ENCODE measurements at places on chromosomes 1 and 21. TPM values are rescaled to one million over a fixed set of nuclear protein-coding genes. Genes with fewer than 3 reads are reported as not detected.

DNA sequence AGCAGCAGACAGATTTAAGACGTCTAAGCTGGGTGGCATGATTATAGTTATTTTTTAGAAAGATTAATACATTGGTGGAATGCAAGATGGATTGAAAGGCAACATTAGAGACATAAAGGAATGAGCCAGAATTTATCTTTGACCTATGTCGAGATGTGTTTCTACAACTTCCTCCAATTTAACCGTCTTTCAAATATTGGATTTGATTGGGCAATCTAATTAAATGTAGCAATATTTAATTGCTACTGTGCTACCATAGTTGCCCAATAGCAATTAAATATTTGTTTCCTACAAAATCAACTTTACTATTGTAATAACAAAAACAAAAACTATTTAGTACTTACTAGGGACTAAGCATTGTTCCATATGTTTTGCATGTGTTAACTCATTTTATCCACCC is 30.4 kb upstream of the CYP4A22 start:
- no peaks in the 10 kb centered on the region for H3K27me3 ChIP-seq
- no peaks in the 10 kb centered on the region for H3K4me1 ChIP-seq
- no peak overlapping the region for H3K4me3 ChIP-seq
- no peak for DNase-seq
- H3K36me3 ChIP-seq = no peaks in the 10 kb centered on the region

- peak; percentile 92 for DNase-seq
- H3K36me3 ChIP-seq = no peaks in the 10 kb centered on the region
- H3K27ac ChIP-seq = peak overlapping the region; percentile 87
Observed at GRCh38 chr1:12464045-12464461, 154.0 kb downstream of the DHRS3 start.

The CCDC30 gene
- total RNA-seq = 4.1 TPM

DNA sequence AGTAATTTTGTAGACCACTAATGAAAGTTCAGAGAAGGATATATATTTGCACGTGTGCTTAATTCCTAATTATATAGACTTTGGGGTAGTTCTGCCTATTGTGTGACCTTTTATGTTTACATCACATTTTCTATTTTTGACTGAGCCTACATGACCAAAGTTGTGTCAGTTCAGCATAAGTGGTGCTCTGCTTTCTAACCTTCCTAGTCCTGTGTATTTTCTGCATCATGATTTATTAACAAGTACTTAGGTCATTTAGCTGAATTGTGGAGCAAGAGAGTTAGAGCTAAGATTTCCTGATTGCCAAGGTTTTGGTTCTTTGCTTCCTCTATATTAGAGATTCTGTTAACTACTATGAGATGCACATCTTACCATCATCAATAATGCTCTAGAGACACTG is 176.0 kb downstream of the C1orf21 start:
- DNase-seq = no peak
- no peaks in the 10 kb centered on the region for H3K27me3 ChIP-seq
- peaks cover 30% of the 10 kb centered on the region for H3K4me1 ChIP-seq
- H3K4me3 ChIP-seq = no peak overlapping the region
- peak overlapping the region; percentile 57 for H3K27ac ChIP-seq
- H3K36me3 ChIP-seq = no peaks in the 10 kb centered on the region

DNA sequence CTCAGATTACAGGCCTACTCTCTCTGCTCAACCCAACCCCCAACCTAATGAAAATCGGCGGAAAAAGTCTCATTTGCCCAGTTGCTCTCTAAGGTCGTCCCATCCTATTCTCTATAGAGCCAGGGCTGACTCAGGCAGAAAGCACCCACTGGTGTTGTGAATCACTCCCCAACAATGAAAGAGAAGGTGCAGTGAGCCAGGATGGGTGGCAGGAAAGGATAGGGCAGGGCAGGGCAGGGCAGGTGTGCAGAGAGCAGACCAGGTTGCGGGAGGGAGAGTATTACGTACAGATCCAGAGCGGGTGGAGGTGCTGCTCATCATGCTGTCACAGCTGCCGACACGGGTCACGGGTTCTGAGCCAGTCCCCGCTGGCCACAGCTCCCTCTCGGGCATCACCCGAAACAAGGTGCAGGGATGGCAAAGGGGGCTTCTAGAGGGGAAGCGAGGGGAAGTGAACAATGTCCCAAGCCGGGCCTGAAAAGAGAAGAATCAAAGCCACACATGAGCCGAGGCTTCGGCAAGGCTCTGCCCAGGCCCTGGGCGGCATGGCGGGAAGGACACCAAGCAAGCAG is 5.3 kb downstream of the C1orf116 start:
- H3K27me3 ChIP-seq = no peaks in the 10 kb centered on the region
- no peak overlapping the region for H3K27ac ChIP-seq
- H3K4me1 ChIP-seq = peaks cover 28% of the 10 kb centered on the region

GRCh38 chr1:65904681-65905083 is 112.0 kb downstream of the PDE4B start:
- H3K4me1 ChIP-seq = no peaks in the 10 kb centered on the region
- H3K4me3 ChIP-seq = no peak overlapping the region
- DNase-seq = no peak
- H3K27me3 ChIP-seq = no peaks in the 10 kb centered on the region
- H3K36me3 ChIP-seq = no peaks in the 10 kb centered on the region

DNA sequence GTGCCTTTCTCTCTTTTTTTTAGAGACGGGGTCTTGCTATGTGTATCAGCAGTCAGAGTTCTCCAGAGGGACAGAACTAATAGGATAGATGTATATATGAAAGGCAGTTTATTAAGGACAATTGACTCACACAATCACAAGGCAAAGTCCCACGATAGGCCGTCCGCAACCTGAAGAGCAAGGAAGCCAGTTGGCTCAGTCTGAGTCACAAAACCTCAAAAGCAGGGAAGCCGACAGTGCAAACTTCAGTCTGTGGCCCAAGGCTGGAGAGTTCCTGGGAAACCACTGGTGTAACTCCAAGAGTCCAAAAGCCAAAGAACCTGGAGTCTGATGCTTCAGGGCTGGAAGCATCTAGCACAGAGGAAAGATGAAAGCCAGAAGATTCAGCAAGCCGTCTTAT is 16.3 kb upstream of the H3-3A start:
- no peaks in the 10 kb centered on the region for H3K36me3 ChIP-seq
- H3K4me3 ChIP-seq = no peak overlapping the region
- H3K27me3 ChIP-seq = no peaks in the 10 kb centered on the region
- no peaks in the 10 kb centered on the region for H3K4me1 ChIP-seq
- no peak for DNase-seq

GRCh38 chr1:77977989-77978292 is 931 bp downstream of the FUBP1 start:
- peaks cover 7% of the 10 kb centered on the region for H3K36me3 ChIP-seq
- H3K27me3 ChIP-seq = no peaks in the 10 kb centered on the region
- H3K4me3 ChIP-seq = peak overlapping the region; percentile 71

The OSCP1 gene
- 8.2 TPM for total RNA-seq

The RPS6KC1 gene
- 26.8 TPM for total RNA-seq

The OR2L2 gene
- not detected for total RNA-seq

- no peaks in the 10 kb centered on the region for H3K27me3 ChIP-seq
- H3K27ac ChIP-seq = no peak overlapping the region
- peaks cover 22% of the 10 kb centered on the region for H3K4me1 ChIP-seq
- no peak overlapping the region for H3K4me3 ChIP-seq
Observed at GRCh38 chr1:151508833-151509232, 2.4 kb upstream of the CGN start.

DNA sequence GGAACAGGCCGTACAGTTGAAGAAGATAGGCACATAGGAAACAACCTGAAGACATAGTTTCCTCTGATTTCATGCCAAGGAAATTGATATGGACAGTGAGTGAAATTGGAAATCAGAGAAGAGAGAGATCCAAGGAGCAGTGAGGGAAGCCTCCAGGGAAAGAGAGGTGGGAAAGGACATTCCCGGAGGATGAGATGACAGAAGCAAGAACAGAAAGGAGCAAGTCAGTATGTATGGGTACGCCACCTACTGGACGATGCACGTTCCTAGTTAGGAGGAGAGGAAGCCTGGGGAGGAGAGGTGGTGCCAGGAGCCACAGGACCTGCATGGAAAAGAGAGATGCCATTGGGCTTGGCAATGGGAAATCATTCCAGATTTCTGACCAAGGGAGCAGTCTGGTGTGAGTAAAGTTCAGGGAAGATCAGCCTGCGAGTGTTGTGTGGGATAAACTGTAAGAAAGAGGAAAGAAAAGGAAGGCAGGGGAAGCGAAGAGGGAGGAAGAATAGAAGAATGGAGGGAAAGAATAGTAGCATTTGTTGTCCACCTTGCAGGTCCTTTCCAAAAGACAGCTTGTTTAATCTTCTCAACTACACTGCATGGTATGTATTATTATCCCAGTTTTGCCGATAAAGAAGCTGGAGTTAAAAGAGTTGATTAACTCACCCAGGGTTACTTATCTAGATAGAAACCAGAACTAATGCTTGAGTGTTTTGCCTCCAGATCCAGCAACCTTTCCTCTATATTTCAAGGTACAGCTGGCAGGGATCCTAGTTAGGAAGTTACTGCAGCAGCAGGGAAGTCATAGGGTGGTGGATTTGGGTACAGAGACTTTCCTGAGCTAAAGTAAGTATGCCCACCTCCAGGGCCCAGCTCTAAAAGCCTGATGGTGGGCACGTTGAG is 27.4 kb downstream of the C1orf116 start:
- H3K4me3 ChIP-seq = no peak overlapping the region
- H3K36me3 ChIP-seq = no peaks in the 10 kb centered on the region
- H3K4me1 ChIP-seq = no peaks in the 10 kb centered on the region
- DNase-seq = no peak
- no peaks in the 10 kb centered on the region for H3K27me3 ChIP-seq
- H3K27ac ChIP-seq = no peak overlapping the region

DNA sequence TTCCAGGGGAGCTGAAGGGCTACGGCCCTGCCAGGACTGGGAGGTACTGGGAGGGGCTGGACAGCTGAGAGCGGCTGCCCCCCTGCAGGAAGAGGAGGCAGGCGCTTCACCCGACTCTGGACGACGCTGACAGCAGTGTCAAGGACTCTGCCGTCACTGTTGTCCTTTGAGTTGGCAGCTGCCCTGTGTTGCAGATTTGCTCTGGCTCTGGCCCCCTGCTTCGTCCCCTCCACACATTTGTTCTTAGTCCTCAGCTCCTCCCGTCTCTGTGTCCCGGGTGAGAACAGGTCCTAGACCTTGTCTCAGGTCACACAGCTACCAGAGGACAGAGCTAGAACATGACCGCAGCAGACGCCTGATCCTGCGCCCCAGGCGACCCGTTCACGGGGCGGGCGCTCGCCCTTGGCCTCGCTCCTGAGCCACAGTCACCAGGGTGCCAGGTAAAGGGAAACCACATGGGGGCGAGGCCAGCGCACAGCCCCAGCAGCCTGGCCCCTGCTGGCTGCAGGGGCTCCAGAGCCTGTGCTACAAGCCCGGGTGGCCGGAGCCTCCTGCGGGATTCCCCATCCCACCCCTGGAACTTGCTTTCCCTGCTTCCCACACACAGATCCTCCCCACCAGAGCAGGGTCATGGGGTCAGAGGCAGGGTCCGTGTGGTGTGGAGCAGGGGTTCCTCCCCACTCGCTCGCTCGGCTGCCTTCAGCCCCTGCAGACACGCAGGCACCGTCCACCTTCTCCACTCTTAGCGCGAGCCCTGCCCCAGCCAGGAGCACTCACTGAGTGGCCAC is 10.7 kb upstream of the NPHP4 start:
- H3K4me1 ChIP-seq = peaks cover 5% of the 10 kb centered on the region
- H3K27me3 ChIP-seq = no peaks in the 10 kb centered on the region

The AKR1A1 gene
- 50.0 TPM for total RNA-seq

GRCh38 chr1:156709757-156710489 is 4.5 kb upstream of the CRABP2 start:
- H3K27ac ChIP-seq = peak overlapping the region; percentile 56
- H3K4me3 ChIP-seq = no peak overlapping the region
- H3K27me3 ChIP-seq = no peaks in the 10 kb centered on the region

The MED8 gene
- 34.1 TPM for total RNA-seq

GRCh38 chr1:57411262-57411661 is 12.6 kb downstream of the DAB1 start:
- no peaks in the 10 kb centered on the region for H3K27me3 ChIP-seq
- no peak overlapping the region for H3K27ac ChIP-seq
- H3K36me3 ChIP-seq = no peaks in the 10 kb centered on the region

DNA sequence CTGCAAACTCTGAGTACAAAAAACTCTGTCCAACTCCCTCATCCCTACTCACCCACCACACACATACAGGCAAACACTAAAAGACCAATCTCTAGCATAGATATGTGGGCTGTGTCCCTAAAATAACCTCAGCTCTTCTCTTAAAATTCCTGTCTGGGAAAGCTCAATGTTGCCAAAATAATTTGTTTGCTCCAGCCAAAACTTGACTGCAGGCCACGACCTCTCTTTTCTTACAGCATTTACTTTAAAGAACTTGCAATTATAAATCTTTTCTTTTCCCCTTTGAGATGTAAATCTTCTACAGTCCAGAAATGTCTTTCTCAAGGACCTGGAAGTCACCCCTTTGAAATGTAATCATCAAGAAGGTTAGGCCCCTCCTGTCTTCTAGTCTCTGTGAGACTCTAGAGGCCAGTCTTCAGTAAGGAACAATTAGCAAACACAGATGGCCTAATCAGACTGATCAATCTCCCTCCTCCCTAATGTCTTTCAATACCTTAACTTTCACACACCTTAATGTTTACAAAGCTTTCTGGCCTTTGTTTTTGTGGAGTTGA is 483.6 kb upstream of the RGS18 start:
- H3K4me3 ChIP-seq = no peak overlapping the region
- H3K27ac ChIP-seq = no peak overlapping the region
- peaks cover 14% of the 10 kb centered on the region for H3K4me1 ChIP-seq
- H3K36me3 ChIP-seq = no peaks in the 10 kb centered on the region

The SH2D5 gene
- total RNA-seq = 2.8 TPM

GRCh38 chr21:34590520-34590919 is 24.4 kb downstream of the RCAN1 start:
- H3K4me1 ChIP-seq = peaks cover 48% of the 10 kb centered on the region
- H3K4me3 ChIP-seq = no peak overlapping the region
- DNase-seq = no peak
- no peaks in the 10 kb centered on the region for H3K27me3 ChIP-seq
- no peak overlapping the region for H3K27ac ChIP-seq

DNA sequence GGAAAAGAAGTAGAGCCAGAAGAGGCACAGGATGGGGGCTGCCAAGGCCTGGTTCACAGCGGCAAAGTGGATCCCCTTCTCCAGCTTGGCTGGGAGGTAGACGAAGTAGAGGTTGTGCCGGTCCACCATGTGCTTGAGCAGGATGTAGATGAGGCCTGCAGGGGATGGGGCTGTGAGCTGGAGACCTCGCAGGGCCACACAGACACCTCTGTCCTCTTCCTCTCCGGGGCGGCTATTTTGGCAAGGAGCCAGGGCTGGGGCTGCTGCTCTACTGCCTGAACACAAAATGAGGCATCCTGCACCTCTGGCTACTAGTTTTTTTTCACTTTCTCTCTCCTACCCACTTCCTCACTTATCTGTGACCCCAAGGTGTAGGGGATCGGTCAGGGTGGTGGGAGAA is 32.3 kb downstream of the TMEM63A start:
- no peak for DNase-seq
- H3K4me3 ChIP-seq = no peak overlapping the region
- peaks cover 27% of the 10 kb centered on the region for H3K36me3 ChIP-seq
- H3K27me3 ChIP-seq = no peaks in the 10 kb centered on the region

Data from esophagus muscularis mucosa (tissue), 4 donors.